Fibroblast of pulmonary artery (primary cell): ENCODE measurements at places on chromosomes 4 and X.

- DNase-seq, result no peak
Observed at GRCh38 chr4:185380320-185380719, 15.4 kb downstream of the LRP2BP start.

- no peak for DNase-seq
Observed at GRCh38 chr4:181595716-181596115, 647.5 kb upstream of the TENM3 start.

DNA sequence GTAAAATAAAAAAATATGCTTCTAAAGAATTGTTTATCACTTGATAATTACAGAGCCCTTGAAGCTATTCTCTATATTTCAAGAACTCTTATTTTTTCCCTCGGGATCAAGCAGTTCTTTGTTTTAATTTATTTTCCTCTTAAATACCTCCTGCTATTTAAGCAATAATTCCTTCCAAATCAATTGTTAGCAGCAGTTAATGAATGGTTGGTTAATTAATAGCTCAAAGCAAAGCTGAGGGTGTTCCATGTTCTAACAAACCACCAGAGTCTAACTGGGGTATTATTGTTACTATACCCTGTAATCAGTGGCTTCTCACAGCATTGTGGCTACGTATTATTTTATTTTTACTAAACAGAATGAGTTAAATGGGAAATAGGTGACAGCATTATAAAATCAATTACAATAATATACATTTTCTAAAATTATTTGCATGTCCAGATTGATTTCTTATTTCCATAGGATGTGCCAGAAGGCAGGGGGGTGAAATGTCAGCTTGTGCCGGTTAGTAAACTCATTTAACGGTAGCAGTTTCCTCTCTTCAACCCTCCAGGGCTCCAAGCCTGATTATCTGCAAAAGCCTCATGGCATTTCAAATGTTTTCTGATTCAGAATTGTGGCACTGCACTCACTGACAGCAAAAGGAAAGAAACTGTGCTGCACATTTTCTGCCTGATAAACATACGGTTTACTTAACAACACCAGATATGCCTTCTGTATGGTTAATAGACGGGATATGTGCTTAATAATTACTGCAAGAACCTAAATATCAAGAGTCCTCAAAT, 286.9 kb upstream of the EMCN start:
- DNase-seq, result no peak

- DNase-seq, result peak; percentile 69
Observed at GRCh38 chr4:110475881-110476818, at the start of gene ENPEP. Gene ENPEP, plus strand, starts transcription at chr4:110476155. Its CDS starts 260 bp downstream, at chr4:110476415.

GRCh38 chr4:141686879-141687278, 50.5 kb downstream of the IL15 start:
- peak; percentile 62 for DNase-seq

DNA sequence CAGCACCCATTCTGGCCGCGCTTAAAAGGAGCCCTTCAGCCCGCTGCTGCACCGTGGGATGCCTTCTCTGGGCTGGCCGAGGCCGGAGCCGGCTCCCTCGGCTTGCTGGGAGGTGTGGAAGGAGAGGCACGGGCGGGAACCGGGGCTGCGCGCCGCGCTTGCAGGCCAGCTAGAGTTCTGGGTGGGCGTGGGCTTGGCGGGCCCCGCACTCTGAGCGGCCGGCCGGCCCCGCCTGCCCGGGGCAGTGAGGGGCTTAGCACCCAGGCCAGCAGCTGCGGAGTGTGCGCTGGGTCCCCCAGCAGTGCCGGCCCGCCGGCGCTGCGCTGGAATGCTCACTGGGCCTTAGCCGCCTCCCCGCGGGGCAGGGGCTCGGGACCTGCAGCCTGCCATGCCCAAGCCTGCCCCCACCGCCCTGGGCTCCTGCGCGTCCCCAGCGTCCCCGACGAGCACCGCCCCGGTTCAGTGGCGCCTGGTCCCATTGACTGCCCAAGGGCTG, 111.3 kb downstream of the PCDH18 start:
- no peak for DNase-seq

DNA sequence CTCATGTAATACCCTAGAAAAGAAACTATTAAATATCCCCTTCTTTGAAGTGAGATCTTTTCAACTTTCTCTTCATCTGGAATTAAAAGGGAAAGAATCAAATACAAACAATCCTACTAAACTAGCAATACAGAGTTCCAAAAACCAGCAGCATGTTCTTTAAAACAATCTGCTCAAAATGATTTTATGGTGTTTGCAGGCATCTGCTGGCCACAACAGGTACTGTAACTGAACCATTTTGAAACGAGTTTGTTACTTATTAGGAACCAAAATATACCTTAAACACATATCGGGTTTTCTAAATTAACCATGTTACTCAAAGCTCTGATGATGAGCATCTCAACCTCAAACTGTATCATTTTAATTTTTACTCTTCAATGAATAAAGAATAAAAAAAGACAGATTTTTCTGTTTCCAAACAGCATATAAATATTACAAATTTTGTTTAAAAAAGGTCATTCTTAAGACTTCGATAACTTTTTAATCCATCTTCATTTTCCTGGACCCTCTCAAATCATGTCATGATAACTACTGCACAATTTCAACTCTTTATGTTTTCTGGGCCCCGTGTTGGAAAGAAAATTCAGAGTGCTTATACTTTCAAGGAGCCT, 56.5 kb downstream of the ARAP2 start:
- peak; percentile 62 for DNase-seq

DNA sequence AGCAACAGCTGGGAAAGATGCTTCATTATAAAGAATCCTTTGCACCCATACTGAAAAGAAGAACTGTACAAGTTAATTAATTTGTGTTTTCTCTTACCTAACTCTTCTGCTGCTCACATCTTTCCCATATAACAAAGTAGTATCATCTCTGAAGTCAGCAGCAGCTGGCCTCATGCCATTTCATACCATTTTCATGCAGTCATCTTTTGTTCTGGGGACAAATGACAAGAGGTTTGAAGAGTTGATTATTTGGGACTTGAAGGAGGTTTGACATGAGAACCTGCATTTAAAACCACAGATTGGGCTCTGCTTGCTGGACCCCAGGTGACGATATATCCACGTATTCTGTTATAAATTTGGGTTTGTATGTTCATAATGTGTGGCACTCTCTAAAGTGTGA, 430.3 kb downstream of the SPRY1 start:
- DNase-seq, result peak; percentile 87

- peak; percentile 18 for DNase-seq
Observed at GRCh38 chr4:16079046-16079445, 4.8 kb downstream of the PROM1 start.

DNA sequence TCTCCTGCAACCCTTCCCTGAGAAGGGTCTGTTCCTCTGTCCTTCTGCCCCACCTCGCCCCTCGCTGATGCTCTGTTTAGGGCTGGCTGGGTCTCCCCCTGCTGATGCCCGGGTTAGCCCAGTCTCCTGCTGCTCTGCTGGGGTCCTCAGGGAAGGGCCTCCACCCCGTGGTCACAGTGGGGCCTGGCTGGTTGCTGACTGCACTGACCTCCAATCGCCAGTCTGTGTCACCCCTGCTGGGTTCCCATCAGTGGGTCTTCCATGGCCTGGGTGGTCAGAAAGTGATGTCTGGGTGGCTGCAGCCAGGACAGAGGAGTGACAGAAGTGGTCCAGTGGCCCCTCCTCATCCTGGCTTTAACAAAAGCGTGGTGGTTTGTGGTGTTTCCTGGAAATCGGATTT, 44.7 kb downstream of the EVC start:
- no peak for DNase-seq
